ENCODE measurements at places on chromosomes 5 and 9. TPM values are rescaled to one million over a fixed set of nuclear protein-coding genes. Genes with fewer than 3 reads are reported as not detected.

TAF1L gene
- not detected for total RNA-seq

GRCh38 chr5:92444888-92445287 is 1061.8 kb upstream of the ARRDC3 start:
- no peak for DNase-seq
- H3K4me3 ChIP-seq, result no peak overlapping the region
- H3K27ac ChIP-seq, result no peak overlapping the region
- H3K36me3 ChIP-seq, result no peaks in the 10 kb centered on the region

DNA sequence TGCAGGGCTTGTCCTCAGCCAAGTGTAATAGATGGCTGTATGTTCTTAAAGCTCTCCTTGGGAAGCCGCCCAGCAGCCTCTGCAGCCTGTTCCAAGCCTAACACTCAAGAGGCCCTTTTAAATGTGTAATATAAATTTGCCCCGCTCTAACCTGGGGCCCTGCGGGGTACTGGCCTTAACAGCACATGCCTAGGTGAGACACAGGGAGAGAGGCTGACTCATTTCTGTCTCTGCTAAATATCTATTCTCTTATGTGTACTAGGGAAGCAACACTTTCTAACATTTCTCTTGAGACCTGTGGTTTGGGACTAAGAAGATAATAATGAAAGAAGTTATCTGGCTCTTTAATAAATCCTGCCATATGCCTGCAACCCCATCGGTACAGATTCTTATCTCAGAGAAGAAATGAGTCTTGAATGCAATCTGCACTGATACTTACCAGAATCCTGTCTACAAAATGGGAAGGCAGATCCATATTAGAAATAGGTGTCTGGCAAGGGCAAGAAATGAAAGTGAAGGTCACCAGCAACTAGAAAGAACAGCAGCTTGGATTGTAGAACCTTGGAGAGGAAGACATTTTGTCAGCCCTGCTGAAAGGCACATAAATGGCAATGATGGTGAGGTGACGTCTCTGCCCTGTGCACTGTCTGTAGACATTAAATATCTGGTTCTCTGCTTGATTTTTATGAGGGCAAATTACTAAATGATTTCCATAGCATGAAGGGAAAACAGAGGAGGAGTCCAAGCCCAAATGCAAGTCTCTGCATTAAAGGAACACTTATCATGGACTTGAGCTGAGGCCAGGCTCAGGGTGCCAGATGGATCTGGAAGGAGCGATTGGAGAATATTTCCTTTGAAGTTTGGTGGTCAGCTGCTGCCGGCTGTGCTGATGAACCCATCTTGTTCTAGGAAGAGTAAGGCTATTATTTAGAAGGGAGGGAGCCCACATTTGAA is 14.5 kb upstream of the TGFBI start:
- no peaks in the 10 kb centered on the region for H3K4me1 ChIP-seq
- no peak overlapping the region for H3K27ac ChIP-seq
- H3K4me3 ChIP-seq, result no peak overlapping the region
- DNase-seq, result no peak

DNA sequence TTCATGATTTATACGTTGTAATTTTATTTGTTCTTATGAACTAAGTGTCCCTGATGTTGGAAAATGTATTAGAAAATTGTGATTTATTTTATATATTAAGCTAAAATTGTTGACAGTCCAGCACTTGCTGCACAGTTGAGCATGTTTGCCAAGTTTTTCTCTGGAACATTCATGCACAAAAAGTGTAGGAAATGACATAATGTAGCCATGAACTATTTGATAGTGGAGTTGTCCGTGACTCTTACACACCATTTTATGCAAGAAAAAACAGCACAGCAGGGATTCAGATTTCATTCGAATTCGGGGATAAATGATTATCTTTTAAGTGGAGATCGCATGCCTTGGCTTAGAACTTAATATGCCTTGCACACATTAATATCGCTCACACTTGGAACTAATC is 708.6 kb upstream of the WWC1 start:
- no peak for DNase-seq
- H3K36me3 ChIP-seq, result no peaks in the 10 kb centered on the region
- no peaks in the 10 kb centered on the region for H3K27me3 ChIP-seq
- no peaks in the 10 kb centered on the region for H3K4me1 ChIP-seq

GRCh38 chr9:69932901-69933300 is 110.7 kb upstream of the MAMDC2 start:
- peaks cover 5% of the 10 kb centered on the region for H3K36me3 ChIP-seq
- H3K4me3 ChIP-seq, result no peak overlapping the region
- peak; percentile 13 for DNase-seq
- H3K27ac ChIP-seq, result no peak overlapping the region
- H3K4me1 ChIP-seq, result no peaks in the 10 kb centered on the region

DNA sequence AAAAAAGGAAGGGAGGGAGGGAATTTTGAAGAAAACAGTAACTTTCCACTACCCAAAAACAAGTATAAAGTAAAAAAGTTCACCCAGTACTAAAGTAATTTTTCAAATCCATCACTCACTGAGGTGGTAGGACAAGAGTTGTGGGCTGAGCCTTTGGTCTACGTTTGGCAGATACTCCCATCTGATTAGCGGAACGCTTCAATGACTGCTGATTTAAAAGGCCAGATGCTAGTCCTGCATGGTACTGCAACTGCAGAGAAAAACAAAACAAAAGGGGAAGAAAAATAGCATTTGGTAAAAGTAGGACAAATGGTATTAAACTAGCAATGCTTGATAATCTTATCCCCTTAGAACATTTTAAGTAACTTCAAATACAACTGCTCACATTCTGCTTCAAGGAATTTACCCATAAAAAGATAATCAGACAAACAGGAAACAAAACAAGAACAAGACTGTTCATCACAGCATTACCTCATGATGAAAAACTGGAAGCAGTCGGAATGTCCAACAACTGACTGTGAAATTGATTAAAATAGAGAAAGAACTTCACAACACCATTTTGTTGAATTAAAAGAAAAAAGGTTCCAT is 65.4 kb downstream of the MED27 start:
- H3K36me3 ChIP-seq, result peaks cover 21% of the 10 kb centered on the region
- H3K27me3 ChIP-seq, result no peaks in the 10 kb centered on the region
- no peak overlapping the region for H3K4me3 ChIP-seq
- H3K4me1 ChIP-seq, result no peaks in the 10 kb centered on the region

Data from activated CD8-positive, alpha-beta T cell treated with anti-CD3 and anti-CD28 coated beads for 36 hours (primary cell).